ENCODE measurements at places on chromosomes 5 and 9.

DNA sequence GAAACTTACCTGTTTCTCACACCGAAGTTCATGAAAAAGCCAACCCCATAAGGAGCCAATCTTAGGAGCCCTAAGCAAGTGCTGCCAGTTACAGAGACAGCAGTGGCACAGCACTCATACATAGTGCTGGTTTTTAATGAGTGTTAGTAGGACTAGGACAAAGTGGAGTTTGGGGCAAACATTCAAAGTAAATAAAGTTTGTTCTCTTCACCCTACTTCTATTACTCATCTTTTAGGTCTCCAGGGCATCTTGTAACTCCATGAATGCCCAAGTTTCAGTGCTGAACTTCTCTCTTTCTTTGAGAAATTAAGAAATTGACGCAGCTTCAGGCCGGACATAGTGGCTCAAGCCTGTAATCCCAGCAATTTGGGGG lies 584.7 kb downstream of the EBF1 start:
- DNase-seq: no peak

DNA sequence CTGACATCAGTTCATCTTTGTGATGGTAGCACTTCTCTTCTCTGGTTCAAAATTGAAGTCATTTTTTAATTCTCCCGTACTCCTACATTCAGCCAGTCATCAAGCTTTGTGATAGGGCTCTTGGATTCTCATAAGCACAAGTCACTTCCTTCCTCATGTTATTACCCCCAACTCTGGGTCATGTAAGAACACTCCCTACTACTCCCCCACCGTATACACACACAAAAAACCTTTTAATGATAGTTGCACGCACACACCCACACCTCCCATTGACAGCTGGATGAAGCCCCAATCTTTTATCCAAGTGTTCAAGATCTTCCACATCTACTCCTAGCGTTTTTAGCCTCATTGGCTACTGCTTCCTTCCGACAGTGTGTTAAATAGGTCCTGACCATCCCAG lies 16.8 kb downstream of the KDM3B start:
- no peak for DNase-seq

GRCh38 chr9:98363644-98364043 lies 108.2 kb upstream of the TBC1D2 start:
- DNase-seq: no peak

GRCh38 chr9:27589462-27589861 lies 16.2 kb upstream of the C9orf72 start:
- DNase-seq: no peak

DNA sequence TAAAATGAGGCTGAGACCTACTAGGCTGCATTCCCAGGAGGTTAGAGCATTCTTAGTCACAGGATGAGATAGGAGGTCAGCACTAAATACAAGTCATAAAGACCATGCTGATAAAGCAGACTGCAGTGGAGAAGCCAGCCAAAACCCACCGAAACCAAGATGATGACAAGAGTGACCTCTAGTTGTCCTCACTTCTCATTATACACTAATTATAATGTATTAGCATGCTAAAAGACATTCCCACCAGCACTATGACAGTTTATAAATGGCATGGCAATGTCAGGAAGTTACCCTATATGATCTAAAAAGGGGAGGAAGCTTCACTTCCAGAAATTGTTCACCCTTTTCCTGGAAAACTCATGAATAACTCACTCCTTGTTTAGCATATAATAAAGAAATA lies 88.6 kb downstream of the PLPPR1 start:
- DNase-seq: no peak

GRCh38 chr5:131068893-131069643 lies 96.0 kb downstream of the HINT1 start:
- DNase-seq: peak; percentile 40

- no peak for DNase-seq
Measured at GRCh38 chr5:150659360-150660107, 1.5 kb upstream of the MYOZ3 start.

DNA sequence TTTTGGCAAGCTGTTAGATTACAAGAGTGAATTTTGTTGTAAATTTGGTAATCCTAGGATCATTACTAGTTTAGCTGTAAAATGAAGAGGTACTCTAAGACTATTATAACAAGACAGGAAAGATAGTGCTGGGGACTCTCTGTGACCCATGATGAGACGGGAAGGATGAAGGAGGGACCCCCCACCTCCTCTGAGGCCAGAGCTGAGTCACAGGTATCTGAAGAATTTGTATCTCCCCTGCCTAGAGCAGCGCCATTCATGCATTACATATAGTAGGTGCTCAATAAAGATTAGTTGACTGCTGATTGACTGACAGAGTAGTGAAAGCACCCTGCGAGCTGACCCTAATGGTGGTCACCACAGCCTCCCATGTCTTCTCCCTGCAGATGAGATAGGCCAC lies 202.8 kb downstream of the SNX18 start:
- DNase-seq: no peak

DNA sequence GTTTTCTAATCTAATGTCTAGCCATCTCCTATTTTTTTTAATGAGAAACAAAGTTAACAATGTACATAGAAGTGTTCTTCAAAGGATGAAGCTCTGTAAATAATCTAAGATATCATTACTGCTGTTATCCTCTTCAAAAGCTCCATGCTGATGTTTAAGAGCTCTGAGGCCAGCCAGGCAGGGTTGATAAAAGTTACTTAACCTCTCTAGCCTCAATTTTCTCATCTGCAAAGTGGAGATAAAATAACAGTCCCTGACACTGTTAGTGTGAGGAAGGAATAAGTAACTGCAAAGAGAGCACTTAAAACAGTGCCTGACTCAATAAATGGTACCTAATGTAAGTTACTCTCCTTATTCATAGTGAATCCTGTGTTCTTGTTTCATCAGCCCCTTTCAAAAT lies 60.1 kb downstream of the LHFPL2 start:
- DNase-seq: no peak

DNA sequence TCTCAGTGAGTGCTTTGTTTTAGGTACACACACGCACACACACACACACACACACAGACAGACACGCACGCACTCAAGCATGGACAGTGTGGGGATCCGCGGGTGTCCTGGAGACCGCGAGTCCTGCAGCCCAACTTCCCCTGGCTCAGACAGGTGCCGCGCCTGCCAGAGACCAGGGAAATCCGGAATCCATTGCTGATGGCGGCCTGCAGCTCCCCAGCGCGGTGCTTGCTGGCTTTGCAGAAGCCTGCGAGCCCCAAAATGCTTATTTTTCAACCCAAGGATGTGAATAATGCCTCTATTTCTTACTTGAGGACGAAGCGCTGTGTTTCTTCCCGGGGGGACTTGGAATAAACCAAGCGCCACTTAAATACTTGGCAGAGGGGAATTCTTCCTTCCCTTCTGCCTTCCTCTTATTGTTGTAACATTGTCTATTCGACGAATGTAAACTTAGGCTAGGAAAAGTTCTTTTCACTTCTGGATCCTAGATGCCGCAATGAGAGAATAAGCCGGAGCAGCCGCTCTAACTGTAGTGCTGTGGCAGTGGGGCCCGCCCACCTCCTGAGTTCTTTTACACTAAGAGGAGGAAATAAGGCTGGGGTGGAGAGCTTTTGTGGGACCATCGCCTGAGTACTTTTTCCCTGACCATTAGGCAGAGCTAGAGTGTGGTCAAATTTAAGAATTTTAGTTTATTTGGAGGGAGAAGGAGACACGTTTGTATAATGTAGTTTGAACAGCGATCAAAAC lies 802 bp downstream of the ITGA2 start:
- DNase-seq: peak; percentile 17

DNA sequence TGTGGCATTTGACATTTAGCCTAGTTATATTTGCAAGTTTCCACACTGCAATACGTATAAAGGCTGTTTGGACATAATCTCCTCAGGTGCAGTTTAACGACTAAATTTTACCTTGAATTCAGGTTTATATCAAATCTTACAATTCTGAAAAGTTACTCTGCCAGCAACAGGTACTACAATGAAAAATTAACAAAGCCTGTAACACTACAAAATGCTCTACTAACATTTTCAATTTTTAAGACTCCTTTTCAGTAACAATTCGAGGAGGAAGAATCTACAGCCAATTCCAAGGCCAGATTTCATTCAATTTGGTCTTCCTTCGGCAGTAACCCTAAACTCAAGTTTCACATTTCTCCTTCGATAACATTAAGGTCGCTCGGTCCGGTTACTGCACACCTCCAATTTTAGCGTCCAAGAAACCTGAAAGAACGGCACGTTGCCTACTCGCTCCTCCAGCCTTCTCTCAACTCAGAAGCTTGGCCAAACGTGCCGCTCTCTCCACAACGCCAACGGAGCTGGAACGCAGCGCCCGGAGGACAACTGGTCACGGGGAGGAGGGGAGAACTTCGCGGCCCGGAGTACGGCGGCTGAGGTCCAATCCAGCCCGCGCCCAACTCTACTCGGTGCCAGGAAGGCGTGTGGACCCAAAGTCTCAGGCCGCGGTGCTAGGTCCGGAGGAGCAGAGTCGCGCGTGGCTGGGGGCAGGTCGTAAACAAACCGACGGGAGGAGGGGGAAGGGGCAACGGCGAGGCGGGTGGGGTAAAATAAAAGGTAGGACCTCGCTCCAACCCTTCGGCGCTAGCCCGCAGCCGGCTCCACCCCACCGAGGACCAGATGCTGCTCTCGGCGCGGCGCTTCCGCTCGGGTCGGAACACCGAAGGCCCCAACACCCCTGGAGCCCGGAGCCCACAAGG lies 681 bp downstream of the FNIP1 start:
- DNase-seq: peak; percentile 32

- no peak for DNase-seq
Measured at GRCh38 chr9:108105885-108106284, 616.3 kb upstream of the KLF4 start.

DNA sequence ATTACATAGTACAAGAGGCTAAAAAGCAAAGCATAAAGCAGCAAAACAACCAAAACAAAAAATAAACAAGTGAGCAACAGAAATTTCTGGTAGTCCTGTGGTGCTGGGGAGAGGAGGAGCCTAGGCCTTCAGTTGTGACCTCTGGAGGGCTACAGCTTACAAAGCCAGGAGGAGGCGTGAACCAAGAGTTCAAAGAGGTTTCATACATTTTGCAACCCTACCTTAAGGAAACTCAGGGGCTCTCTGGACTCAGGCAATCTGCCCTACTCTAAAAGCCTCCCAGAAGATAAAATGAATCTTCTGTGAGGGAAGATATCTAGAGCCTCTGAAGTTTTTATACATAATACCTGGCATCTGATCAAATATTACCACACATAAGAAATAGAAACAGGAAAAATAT lies 187.4 kb downstream of the AGTPBP1 start:
- no peak for DNase-seq

GRCh38 chr5:150561571-150562275 lies 53.8 kb downstream of the NDST1 start:
- no peak for DNase-seq

GRCh38 chr5:56910210-56910965 lies 992 bp downstream of the SETD9 start:
- DNase-seq: no peak

GRCh38 chr9:36847781-36848673 lies 186.0 kb downstream of the PAX5 start:
- no peak for DNase-seq

- DNase-seq: no peak
Measured at GRCh38 chr5:159916841-159917761, 819 bp downstream of the ADRA1B start.

DNA sequence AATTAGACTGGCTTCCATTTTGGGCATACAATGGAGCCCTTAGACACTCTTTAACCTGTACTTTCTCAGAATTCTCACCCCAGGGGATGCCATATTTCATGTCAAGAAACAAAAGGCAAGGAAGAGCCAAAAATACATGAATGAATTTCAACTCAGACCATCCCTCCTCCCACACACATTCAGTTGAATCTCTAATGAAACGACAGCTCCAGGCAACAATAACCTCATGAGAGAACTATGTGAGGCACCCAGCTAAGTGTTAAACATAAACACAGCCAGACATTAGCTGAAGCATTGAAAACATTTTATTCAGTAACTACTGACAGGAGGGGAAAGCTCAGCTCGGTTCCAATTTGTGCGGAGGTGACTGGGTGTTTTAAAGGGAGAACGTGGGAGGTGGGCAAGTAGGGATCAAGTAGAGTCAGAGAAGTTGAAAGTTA lies 1359.1 kb upstream of the CDH9 start:
- no peak for DNase-seq

- no peak for DNase-seq
Measured at GRCh38 chr5:178273665-178274541, 41.3 kb upstream of the PHYKPL start.

- no peak for DNase-seq
Measured at GRCh38 chr5:94893412-94894135, 275.1 kb downstream of the SLF1 start.

GRCh38 chr9:136900988-136901515 lies 14.7 kb downstream of the TRAF2 start:
- no peak for DNase-seq

GRCh38 chr9:129889941-129890717 lies 54.9 kb downstream of the USP20 start:
- DNase-seq: peak; percentile 76

DNA sequence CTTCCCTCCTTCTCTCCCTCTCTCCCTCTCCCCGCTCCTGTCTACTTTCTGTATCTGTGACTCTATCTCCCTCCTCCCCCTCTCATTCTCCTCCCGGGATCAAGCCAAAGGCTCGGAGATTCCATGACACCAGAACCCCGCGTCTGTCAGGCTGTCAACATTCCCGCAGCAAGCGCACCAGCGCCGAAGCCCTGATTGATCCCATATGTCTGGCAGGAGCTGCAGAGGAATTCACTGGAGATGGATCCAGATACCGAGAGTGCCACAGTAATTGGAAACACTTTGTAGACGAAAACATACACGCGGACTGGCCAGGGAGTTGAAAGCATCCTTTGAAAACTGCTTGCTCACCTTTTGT lies 300 bp upstream of the SVEP1 start:
- DNase-seq: no peak

DNA sequence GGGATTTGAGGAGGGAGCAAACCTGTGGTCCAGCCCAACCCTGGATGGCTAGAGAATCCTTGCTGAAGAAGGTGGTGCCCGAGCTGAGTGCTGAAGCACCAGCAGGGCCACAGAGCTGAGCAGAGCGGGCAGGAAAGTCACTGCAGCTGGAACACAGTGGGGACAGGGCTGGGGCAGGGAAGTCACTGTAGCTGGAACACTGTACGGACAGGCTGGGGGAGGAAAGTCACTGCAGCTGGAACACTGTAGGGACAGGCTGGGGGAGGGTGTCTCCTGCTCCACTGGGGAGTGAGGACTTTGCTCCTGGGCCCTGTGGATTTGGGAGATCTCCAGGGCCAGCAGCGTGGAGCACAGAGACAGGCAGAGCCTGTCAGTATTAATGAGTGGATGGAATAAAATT lies 9.0 kb upstream of the SUSD3 start:
- DNase-seq: no peak

DNA sequence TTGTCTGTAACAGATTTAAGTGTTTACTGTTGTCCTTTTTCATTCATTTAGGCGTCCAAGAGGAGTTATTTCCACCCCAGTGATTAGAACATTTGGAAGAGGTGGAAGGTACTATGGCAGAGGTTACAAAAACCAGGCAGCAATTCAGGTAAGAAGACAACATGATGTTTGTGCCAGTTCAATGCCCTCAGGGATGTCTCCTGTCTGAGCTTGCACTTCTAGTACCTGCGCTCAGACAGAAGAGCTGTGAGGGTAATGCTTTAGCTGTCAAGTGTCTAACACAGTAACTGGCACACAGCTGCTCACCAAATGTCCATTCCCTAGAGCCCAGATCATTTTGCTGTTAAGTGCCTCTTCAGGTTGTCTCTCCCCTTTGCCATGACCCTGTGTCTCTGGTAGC lies 14.2 kb upstream of the PHF2 start:
- DNase-seq: no peak

GRCh38 chr9:89781838-89782540 lies 177.2 kb downstream of the GADD45G start:
- DNase-seq: no peak
